ENCODE measurements at places on chromosomes 3 and 15. TPM values are rescaled to one million over a fixed set of nuclear protein-coding genes. Genes with fewer than 3 reads are reported as not detected.

- DNase-seq: no peak
- no peak overlapping the region for H3K27ac ChIP-seq
- no peaks in the 10 kb centered on the region for H3K27me3 ChIP-seq
Observed at GRCh38 chr3:9194509-9195184, 54.8 kb downstream of the SRGAP3 start.

DNA sequence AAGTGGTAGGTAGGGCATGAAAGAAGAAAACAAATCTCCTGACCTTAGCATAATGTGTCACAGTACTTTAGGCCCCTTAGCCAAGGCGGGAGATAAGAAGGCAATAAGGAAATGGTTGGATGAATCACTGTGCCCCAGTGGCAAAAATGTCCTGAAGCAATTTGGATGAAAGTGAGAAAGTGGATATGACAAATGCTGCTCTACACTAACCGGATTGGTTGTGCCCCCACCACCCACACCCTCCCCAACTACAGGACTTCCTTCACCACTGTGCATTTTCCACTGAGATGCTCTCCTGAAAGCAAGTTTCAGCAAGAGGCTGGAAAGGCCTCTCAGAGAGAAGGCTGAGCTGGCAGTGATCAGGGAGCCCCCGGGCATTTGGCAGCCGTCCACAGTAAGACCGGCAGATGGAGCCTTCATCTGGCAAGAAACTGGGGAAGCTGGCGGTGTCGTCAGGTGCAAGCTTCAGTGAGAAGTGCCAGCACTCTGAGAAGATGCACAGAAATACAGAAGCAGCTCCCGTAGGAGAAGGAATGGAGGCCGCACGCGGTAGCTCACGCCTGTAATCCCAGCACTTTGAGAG lies 63.8 kb downstream of the ATP1B3 start:
- no peaks in the 10 kb centered on the region for H3K36me3 ChIP-seq
- DNase-seq: no peak

DNA sequence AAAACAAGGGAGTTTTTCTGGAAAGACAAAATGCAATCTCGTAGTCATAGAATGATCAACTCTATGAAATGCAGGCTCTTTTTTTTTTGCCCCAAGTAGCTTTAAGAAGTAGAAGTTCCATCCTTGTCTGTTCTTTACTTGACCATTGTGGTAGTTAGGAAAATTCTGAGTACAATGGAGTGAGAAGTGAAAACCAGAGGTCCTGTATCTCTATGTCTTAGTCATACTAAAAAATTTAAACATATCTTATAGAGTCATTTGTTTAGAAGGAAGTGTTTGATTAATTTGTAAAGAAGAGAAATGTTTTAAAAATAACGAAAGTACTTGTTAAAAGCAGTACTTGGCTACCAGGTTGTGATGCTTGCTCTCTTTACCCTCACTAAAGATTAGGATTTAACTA lies 52.4 kb downstream of the PRKCI start:
- H3K4me3 ChIP-seq: no peak overlapping the region
- H3K27ac ChIP-seq: no peak overlapping the region
- H3K4me1 ChIP-seq: no peaks in the 10 kb centered on the region
- peaks cover 67% of the 10 kb centered on the region for H3K36me3 ChIP-seq
- no peaks in the 10 kb centered on the region for H3K27me3 ChIP-seq

The SH3GL3 gene
- not detected for total RNA-seq

The DNAH12 gene
- total RNA-seq: 0.16 TPM

- H3K4me1 ChIP-seq: peaks cover 16% of the 10 kb centered on the region
- no peaks in the 10 kb centered on the region for H3K36me3 ChIP-seq
- peak; percentile 49 for DNase-seq
- peak within 1 kb of the TSS; percentile 72 for H3K4me3 ChIP-seq
- H3K27ac ChIP-seq: no peak within 1 kb of the TSS
- peaks cover 70% of the 10 kb centered on the region for H3K27me3 ChIP-seq
Observed at GRCh38 chr3:42979044-42979972, at the start of gene GASK1A. Gene GASK1A, plus strand, starts transcription at chr3:42979311. Its CDS starts 332 bp downstream, at chr3:42979643.

The TMOD2 gene
- 5.1 TPM for total RNA-seq

The WDR72 gene
- total RNA-seq: not detected

- H3K4me3 ChIP-seq: no peak overlapping the region
- no peaks in the 10 kb centered on the region for H3K36me3 ChIP-seq
- no peak for DNase-seq
Observed at GRCh38 chr15:72792431-72792830, 8.9 kb upstream of the ADPGK start.

GRCh38 chr15:76809412-76810103 lies 95.6 kb downstream of the SCAPER start:
- no peaks in the 10 kb centered on the region for H3K27me3 ChIP-seq
- H3K4me3 ChIP-seq: no peak overlapping the region
- H3K4me1 ChIP-seq: peaks cover 13% of the 10 kb centered on the region
- H3K36me3 ChIP-seq: no peaks in the 10 kb centered on the region
- DNase-seq: no peak

- peaks cover 8% of the 10 kb centered on the region for H3K36me3 ChIP-seq
- no peak overlapping the region for H3K4me3 ChIP-seq
- no peak for DNase-seq
- no peaks in the 10 kb centered on the region for H3K27me3 ChIP-seq
- H3K4me1 ChIP-seq: peaks cover 25% of the 10 kb centered on the region
Observed at GRCh38 chr3:169112153-169112892, 551.2 kb downstream of the MECOM start.

The MYEF2 gene
- 11.9 TPM for total RNA-seq

DNA sequence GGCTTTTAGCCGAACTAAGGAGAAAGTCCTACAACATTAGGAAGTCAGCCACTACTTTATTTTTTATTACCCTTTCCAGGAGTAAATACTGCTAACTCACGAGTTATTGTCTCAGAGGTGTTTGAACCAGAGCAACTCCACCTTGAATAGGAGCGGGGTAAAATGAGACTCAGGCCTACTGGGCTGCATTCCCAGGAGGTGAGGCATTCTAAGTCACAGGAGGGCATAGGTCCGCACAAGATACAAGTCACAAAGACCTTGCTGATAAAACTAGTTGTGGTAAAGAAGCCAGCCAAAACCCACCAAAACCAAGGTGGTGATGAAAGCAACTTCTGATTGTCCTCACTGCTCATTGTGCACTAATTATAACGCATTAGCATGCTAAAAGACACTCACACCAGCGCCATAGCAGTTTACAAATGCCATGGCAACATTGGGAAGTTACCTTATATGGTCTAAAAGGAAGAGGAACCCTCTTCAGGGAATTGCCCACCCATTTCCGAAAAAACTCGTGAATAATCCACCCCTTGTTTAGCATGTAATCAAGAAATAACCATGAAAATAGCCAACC lies 555.9 kb downstream of the IGSF11 start:
- no peaks in the 10 kb centered on the region for H3K36me3 ChIP-seq
- no peaks in the 10 kb centered on the region for H3K27me3 ChIP-seq
- H3K4me3 ChIP-seq: no peak overlapping the region
- no peak overlapping the region for H3K27ac ChIP-seq
- no peak for DNase-seq

DNA sequence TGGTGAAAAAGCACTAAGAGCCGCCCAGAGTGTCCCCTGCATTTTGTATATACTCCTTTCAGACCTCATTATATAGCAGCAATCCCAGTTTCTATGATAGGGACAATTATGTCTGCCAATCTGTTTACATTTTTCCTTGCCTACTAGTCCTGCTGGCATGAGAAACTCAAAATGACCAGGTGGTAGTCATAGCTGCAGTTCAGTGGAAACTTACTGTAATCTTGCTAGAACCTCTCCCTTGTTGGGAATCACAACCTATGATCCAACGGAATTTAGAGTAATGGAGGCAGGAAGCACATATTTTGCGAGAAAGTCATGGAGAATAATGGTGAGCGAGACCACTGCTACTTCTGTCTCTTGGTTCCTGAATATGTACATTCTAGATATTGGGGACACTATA lies 28.6 kb upstream of the MINAR1 start:
- no peak overlapping the region for H3K27ac ChIP-seq
- no peaks in the 10 kb centered on the region for H3K36me3 ChIP-seq
- no peaks in the 10 kb centered on the region for H3K4me1 ChIP-seq
- H3K4me3 ChIP-seq: no peak overlapping the region

The ITIH1 gene
- not detected for total RNA-seq

DNA sequence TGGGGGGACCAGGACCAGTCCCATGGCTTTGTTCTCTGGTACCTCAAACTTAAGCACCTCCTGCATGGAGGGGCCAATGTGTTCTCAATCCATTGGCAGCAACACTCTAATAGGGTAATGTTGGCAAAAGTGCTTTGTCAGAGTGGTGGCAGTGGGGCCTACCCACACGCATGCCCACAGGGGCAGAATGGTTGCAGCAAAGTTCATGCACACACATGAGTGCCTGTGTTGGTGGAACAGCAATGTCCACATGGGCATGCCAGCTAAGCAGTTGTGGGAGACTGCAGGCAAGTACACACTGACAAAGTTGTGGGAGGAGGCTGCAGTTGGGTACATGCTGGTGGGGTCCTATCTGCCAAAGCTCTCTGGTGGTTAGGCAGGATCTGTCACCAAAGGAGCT lies 645.2 kb downstream of the ZNF385D start:
- DNase-seq: no peak
- no peaks in the 10 kb centered on the region for H3K27me3 ChIP-seq
- no peaks in the 10 kb centered on the region for H3K4me1 ChIP-seq
- no peak overlapping the region for H3K4me3 ChIP-seq
- H3K27ac ChIP-seq: no peak overlapping the region
- no peaks in the 10 kb centered on the region for H3K36me3 ChIP-seq

- no peaks in the 10 kb centered on the region for H3K27me3 ChIP-seq
- no peak overlapping the region for H3K27ac ChIP-seq
- H3K36me3 ChIP-seq: no peaks in the 10 kb centered on the region
- H3K4me1 ChIP-seq: no peaks in the 10 kb centered on the region
- no peak for DNase-seq
- no peak overlapping the region for H3K4me3 ChIP-seq
Observed at GRCh38 chr3:157522648-157523047, 19.4 kb upstream of the VEPH1 start.

GRCh38 chr3:47877290-47877689 lies 74.4 kb downstream of the DHX30 start:
- H3K27me3 ChIP-seq: no peaks in the 10 kb centered on the region
- no peak for DNase-seq
- H3K27ac ChIP-seq: peak overlapping the region; percentile 42
- H3K36me3 ChIP-seq: peaks cover 46% of the 10 kb centered on the region
- H3K4me1 ChIP-seq: peaks cover 73% of the 10 kb centered on the region
- no peak overlapping the region for H3K4me3 ChIP-seq

DNA sequence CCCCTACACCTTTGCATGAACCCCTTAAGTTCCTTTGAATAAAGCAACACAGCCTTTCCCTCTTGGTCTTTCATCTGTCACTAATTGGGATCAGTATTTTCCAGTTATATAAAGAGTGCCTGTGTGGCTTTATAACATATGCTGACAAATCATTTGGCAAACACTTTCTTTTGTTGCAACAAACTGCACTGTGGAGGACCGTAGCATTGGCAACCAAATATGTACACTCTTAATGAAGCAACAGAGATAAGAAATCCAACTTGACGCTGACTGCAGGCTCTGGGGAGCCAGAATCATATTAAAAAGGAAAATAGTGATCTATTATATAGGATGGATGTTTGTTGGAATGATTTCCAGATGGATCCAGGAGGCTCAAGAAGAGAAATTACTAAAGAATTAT lies 120.1 kb upstream of the PRICKLE2 start:
- DNase-seq: no peak
- H3K27ac ChIP-seq: no peak overlapping the region
- no peaks in the 10 kb centered on the region for H3K27me3 ChIP-seq
- no peak overlapping the region for H3K4me3 ChIP-seq
- H3K36me3 ChIP-seq: no peaks in the 10 kb centered on the region
- H3K4me1 ChIP-seq: peaks cover 17% of the 10 kb centered on the region

Data from left ventricle myocardium inferior (tissue), 1 donor.